Glutamatergic neuron (in vitro differentiated cells): ENCODE measurements at places on chromosomes 11 and 22. TPM values are rescaled to one million over a fixed set of nuclear protein-coding genes. Genes with fewer than 3 reads are reported as not detected.

- DNase-seq = no peak
These were observed 33.5 kb downstream of the PARVG start for GRCh38 chr22:44214187-44214586.

- DNase-seq = no peak
These were observed 84.9 kb upstream of the RAB1B start for GRCh38 chr11:66183494-66184048.

DNA sequence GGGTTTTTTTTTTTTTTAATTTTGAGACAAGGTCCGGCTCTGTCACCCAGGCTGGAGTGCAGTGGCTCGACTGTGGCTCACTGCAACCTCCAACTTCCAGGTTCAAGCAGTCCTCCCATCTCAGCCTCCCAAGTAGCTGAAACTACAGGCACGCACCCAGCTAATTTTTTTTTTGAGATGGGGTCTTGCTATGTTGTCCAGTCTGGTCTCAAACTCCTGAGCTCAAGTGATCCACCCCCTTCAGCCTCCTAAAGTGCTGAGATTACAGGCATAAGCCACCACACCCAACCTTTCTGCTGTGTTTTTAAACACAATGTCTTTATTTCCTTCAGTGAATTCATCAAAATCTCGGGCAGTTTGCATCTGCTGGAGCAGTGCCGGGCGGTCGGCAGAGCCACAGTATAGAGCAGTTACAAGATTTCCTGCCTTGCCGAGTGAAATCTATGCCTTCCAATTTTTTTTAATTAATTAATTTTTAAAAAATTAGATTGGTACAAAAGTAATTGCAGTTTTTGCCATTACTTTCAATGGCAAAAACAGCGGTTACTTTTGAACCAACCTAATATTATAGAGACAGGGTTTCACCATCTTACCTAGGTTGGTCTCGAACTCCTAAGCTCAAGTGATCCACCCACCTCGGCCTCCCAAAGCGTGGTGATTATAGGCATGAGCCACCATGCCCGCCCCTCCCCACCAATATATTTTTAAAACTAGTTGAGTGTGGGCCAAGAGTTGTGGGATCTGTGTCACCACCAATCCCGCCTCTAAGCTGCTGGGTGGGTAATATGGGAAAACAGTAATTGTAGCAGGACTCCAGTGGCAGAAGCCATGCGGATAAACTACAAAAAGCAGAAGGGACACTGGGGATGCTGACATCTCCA, 2.7 kb upstream of the ACY3 start:
- no peak for DNase-seq

- no peak for DNase-seq
These were observed 21.3 kb downstream of the CASP12 start for GRCh38 chr11:104876861-104877431.

OR2D2 gene
- 0.64 TPM for total RNA-seq

OR4D11 gene
- total RNA-seq = not detected

TMPRSS5 gene
- 1.3 TPM for total RNA-seq
